ENCODE measurements at places on chromosomes 7 and 10. TPM values are rescaled to one million over a fixed set of nuclear protein-coding genes. Genes with fewer than 3 reads are reported as not detected.

DNA sequence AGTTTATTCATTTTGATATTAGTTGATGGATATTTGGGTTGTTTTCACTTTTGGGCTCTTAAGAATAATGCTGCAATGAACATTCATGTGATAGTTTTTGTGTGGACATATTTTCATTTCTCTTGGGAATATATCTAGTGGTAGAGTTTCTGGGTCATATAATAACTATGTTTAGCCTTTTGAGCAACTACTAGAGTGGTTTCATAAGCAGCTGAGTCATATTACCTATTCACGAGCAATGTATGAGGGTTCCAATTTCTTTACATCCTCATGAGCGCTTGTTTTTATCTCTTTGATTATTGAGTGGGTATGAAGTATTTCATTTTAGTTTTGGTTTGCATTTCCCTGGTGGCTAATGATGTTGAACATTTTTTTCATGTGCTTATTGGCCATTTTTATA, 182.6 kb downstream of the PON1 start:
- no peak for DNase-seq
- H3K4me1 ChIP-seq, result no peaks in the 10 kb centered on the region
- no peaks in the 10 kb centered on the region for H3K36me3 ChIP-seq
- no peak overlapping the region for H3K4me3 ChIP-seq
- no peak overlapping the region for H3K27ac ChIP-seq
- H3K27me3 ChIP-seq, result no peaks in the 10 kb centered on the region

DNA sequence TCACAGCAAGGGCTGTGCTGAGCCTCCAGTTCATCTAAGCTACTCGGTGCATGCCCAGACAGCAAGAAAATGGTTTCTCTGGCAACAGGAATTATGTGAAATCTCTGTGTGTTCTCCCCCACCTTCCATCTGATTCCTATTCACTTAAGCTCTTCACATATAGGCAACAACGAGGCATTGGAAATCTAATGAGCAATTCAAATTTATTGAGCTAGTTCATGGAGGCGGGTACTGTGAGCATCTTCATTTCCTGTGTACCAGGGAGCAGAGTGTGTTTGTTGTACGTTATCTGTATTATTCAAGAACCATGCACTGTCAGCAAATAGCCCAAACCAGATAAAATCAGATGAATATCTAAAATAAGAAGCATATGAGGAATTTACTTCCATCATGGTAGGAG, 739.1 kb downstream of the MAGI2 start:
- H3K27me3 ChIP-seq, result no peaks in the 10 kb centered on the region
- H3K4me1 ChIP-seq, result no peaks in the 10 kb centered on the region
- DNase-seq, result no peak
- H3K4me3 ChIP-seq, result no peak overlapping the region

DNA sequence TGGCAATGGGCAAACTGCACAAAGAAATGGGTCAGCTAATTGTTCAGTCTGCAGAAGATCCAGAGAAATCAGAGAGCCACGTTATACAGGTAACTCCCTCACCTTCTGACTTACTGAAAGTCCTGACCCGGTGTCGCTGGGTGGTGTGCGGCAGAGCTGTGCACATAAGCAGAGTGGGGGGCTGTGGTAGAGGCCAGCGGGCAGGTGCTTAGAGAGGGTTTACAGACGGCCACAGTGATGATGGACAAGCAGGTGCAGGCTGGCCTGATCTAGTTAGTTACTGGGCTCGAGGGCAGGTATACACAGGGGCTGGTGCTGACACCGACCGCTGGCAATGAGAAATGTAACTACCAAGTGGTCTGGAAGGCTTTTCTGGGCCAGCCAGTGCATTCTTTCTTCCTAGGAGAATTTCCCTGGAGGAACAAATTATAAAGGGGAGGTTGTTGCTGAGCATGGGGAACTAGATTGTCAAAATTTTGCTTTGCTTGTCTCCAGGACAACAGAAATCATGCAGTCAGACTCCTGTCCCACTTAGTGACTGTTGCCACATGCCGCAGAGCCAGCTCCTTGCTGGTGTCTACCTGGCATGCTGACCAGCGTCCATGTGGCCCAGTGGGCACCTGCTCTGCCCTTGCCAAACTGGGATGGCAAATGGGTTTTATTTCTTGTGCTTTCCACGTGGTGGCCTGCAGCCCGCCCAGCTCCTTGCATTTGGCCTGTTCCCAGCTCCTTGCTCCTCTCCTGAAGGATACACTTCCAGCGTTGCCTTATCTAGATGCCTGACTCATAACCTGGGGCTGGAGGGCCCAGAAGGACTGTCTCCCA, 28.8 kb downstream of the DENND10 start:
- no peaks in the 10 kb centered on the region for H3K4me1 ChIP-seq
- H3K4me3 ChIP-seq, result no peak overlapping the region
- DNase-seq, result no peak
- no peak overlapping the region for H3K27ac ChIP-seq
- H3K36me3 ChIP-seq, result no peaks in the 10 kb centered on the region
- no peaks in the 10 kb centered on the region for H3K27me3 ChIP-seq

- no peak overlapping the region for H3K27ac ChIP-seq
- no peaks in the 10 kb centered on the region for H3K27me3 ChIP-seq
- H3K36me3 ChIP-seq, result no peaks in the 10 kb centered on the region
- no peak for DNase-seq
- no peak overlapping the region for H3K4me3 ChIP-seq
- H3K4me1 ChIP-seq, result no peaks in the 10 kb centered on the region
These were observed 90.3 kb downstream of the BTRC start for GRCh38 chr10:101444058-101444898.

DNA sequence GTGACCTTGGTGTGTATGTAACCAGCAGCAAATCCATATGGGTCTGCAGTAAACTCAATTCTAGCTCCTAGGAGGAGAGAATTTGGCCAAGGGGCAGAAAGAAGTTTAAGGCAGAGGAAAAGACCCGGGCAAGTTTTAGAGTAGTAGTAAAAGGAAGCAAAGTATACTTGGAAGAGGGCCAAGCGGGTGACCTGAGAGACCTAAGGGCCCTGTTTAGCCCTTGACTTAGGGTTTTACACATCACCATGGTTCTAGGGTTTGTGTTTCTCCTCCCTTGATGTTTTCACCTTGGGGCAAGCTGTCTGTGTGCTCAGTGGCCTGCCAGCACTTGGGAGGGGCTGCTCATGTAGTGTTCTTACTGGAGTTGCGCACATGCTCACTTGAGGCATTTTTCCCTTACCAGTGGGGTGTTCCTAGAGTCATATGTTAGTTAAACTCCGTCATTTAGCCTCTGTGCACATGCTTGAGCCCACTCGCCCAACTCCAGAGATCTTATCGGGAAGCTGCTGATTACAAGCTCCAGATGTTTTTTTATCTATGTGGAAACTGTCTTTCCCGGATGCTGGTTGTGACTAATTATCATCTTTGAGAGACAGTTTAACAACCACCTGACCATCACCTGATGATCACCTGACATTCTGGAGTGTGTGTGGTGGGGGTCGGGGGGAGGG, 137.6 kb upstream of the PRSS1 start:
- H3K4me1 ChIP-seq, result no peaks in the 10 kb centered on the region
- no peak overlapping the region for H3K4me3 ChIP-seq
- H3K27ac ChIP-seq, result no peak overlapping the region
- no peaks in the 10 kb centered on the region for H3K36me3 ChIP-seq
- no peaks in the 10 kb centered on the region for H3K27me3 ChIP-seq

DNA sequence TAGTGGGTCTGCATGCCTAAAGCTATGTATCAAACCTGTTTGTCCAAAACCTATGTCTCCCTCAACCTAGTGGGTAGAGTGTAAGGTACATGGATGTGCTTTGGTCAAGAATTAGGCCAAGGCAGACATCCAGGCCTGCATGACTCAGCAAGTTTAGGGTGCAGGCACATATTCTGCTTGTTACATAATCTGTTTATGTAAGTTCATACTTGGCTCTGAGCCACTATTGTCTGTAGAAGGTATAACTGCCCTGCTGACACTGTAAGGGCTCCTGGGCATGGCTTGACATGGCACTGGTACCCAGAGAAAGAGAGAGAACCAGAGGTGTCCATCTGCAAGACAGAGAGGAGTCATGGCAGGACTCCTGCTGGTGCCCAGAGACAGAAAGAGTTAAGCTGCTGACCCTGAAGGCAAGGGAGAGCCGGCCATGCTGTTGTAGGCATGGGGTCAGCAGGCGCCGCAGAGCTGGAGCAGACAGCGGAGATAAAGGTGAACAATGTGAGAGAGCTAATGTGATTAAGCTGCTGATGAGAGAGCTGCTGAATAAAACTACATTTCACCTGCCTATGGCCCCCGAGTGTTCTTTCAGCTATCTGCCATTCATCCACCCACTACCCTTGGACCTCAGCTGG, 118.5 kb upstream of the TMEM106B start:
- H3K36me3 ChIP-seq, result no peaks in the 10 kb centered on the region
- no peaks in the 10 kb centered on the region for H3K27me3 ChIP-seq
- no peak overlapping the region for H3K27ac ChIP-seq
- no peaks in the 10 kb centered on the region for H3K4me1 ChIP-seq

DNA sequence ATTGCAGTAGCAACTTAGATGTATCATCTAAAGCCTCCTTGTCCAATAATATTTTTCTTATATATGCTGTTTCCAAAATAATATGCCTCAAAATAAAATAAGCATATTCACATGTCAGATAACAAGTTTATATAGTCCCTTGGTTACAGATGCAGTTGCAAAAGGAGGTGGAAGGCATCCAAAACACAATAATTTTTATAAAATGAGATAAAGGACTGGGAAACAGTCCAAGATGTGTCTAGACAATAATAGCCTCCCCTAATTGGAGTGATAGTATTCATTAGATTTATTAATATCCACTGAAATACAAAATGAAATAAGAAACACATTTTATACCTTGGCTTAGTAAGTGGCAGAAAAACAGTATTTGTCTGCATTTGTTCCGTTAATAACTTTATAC, 30.3 kb downstream of the BCAP29 start:
- H3K27ac ChIP-seq, result no peak overlapping the region
- no peak for DNase-seq
- H3K4me1 ChIP-seq, result no peaks in the 10 kb centered on the region
- no peak overlapping the region for H3K4me3 ChIP-seq
- H3K36me3 ChIP-seq, result peaks cover 22% of the 10 kb centered on the region

DNA sequence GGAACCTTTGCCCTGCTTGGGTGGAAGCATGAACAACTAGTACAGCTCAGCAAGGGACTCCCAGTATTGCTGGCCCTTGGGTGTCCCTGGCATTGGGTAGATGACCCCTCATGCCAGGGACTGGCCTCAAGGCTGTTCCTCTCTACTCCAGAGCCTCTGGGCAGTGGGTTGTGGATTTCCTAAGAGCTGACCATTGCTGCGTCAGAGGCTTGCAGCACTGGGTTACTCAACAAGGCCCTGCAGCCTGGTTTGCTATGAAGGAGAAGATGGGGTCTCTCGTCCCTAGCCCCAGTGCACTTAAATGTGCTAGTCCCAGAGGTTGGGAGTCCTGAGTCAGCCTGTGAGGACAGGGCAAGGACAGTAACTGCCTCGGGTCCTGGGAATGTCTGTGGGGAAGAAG, 2.5 kb downstream of the VSIR start:
- H3K27ac ChIP-seq, result peak overlapping the region; percentile 85
- peaks cover 65% of the 10 kb centered on the region for H3K4me1 ChIP-seq
- H3K4me3 ChIP-seq, result peak overlapping the region; percentile 78
- H3K27me3 ChIP-seq, result no peaks in the 10 kb centered on the region
- no peak for DNase-seq
- no peaks in the 10 kb centered on the region for H3K36me3 ChIP-seq

DNA sequence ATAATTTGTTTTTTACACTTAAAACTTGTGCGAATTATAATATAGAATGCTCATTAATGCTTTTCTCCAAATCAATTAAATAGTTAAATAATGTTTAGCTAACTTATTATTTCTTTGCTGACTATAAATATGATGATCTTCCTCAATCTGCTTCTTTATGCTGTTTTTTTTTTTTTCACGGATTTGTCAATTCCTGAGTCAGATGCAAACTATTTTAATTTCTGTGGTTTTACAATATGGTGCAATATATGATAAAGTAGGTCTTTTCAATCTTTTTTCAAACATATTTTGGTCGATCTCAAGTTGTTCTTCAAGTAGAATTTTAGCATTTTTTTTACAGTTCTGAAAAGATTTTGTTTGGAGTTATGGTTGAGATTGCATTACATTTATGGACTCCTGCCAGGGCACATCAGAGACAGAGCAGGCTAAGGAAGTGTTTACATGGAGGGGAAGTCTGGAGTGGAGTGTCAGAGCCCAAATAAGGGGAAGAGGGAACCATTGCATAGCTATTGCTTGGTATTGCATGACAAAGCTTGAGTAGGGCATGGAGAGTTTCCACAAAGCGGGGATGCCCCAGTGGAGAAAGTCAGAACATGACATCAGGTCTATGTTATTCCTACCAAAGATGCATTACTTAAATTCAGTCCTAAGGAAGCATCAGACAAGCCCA, 204.4 kb downstream of the OTUD1 start:
- H3K27me3 ChIP-seq, result no peaks in the 10 kb centered on the region
- H3K27ac ChIP-seq, result no peak overlapping the region

DNA sequence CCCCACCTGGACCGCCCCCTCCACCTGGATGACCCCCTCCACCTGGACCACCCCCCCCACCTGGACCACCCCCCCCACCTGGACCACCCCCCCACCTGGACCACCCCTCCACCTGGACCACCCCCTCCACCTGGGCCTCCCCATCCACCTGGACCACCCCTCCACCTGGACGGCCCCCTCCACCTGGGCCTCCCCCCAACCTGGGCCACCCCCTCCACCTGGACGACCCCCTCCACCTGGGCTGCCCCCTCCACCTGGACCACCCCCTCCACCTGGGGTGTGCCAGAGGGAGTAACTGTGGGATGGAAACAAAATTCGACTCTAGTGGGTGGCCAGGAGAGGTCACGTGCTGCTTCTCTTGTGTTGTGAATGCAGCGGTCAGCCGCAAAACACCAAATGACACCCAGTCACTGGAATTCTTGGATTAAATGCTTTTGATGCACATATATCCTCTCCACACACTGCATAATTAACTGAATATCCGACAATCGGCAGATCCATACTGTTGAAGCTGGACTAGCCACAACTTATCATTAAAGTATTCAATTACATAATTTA, 316.7 kb downstream of the PTPRN2 start:
- no peak for DNase-seq
- no peak overlapping the region for H3K4me3 ChIP-seq
- no peaks in the 10 kb centered on the region for H3K27me3 ChIP-seq
- no peaks in the 10 kb centered on the region for H3K4me1 ChIP-seq
- no peak overlapping the region for H3K27ac ChIP-seq

- no peak overlapping the region for H3K4me3 ChIP-seq
- DNase-seq, result no peak
- no peaks in the 10 kb centered on the region for H3K4me1 ChIP-seq
- H3K27ac ChIP-seq, result no peak overlapping the region
These were observed 47.4 kb downstream of the AUTS2 start for GRCh38 chr7:69645683-69646082.

DNA sequence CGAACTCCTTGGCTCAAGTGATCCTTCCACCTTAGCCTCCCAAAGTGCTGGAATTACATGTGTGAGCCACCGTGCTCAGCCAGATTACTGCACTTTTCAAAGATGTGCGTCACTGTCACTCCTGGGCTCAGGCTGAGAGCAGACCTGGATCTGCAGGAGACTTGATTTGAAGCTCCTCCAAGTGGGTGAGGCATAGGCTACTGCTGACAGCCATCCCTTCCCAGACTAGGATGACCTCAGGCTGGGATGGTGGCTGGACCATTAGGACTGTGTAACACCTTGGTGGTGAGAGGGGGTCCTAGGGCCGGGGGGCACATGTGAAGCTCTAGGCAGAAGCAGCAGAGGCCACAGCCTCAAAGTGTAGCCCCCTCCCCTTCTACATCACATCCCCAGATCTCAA, 8.2 kb upstream of the SRRM3 start:
- no peaks in the 10 kb centered on the region for H3K4me1 ChIP-seq
- no peak for DNase-seq
- no peaks in the 10 kb centered on the region for H3K36me3 ChIP-seq

ASAH2 gene
- total RNA-seq, result 0.83 TPM

HOXA13 gene
- not detected for total RNA-seq

PON3 gene
- 2.9 TPM for total RNA-seq

CACNB2 gene
- total RNA-seq, result 35.4 TPM

CTBP2 gene
- 55.7 TPM for total RNA-seq

NPSR1 gene
- total RNA-seq, result not detected

All from Peyer's patch (tissue), 4 donors.